ENCODE measurements at places on chromosomes 6 and 20. TPM values are rescaled to one million over a fixed set of nuclear protein-coding genes. Genes with fewer than 3 reads are reported as not detected.

DNA sequence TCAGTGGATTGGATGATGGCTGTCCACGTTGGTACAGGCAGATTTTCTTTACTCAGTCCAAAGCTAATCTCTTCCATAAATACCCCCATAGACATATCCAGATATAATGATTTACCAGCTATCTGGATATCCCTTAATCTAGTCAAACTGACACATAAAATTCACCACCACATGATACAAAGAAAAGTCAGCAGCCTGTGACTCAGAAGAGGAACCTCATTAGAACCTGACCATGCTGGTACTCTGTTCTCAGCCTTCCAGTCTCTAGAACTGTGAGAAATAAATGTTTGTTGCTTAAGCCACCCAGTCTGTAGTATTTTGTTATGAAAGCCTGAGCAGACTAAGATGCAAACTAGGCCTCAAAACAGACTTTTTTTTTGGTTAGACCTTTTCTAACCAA lies 431.3 kb upstream of the RNF217 start:
- DNase-seq = no peak

DNA sequence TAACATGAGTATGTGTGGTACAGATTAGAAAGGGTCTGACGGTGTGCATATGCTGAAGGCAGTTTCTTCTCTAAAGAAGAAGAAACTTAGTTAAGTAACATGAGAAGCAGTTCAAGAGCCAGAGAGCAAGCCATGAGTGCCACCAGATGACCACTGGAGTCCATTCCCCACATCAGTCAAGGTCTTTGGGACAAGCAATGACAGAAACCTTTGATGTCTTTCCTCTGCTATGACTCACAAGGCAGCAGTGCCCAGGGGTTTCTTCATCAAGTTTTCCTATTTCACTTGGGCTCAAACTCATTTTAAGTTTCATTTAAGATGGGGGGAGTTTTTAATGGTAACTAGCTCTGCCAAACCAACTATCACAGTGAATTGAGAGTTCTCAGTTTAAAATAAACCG lies 303.8 kb upstream of the TBX18 start:
- no peak for DNase-seq

GRCh38 chr6:129567374-129567773 lies 142.6 kb downstream of the ARHGAP18 start:
- no peak for DNase-seq

DNA sequence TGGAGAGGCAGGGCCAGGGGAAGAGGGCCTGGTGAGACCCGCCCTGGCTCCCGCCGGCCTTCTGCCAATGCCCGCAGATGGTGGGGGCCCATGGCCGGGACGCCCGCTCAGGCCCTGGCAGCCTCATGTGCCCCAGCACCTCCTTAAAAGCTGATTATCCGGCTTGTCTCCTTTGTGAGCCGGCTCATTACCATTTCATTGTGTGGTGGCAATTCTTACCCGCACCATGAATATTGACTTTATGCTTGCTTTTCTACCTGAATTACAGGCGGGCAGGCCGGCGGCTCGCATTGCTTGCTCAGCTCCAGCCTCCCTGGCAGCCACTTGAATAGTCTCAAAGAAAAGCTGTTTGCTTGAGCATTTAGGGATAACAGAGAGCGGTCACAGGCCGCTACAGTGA lies 120.0 kb upstream of the JAG1 start:
- DNase-seq = no peak

The ANKRD66 gene
- not detected for polyA plus RNA-seq

Data from naive thymus-derived CD8-positive, alpha-beta T cell (primary cell).